ENCODE measurements at places on chromosomes 3 and 15.

DNA sequence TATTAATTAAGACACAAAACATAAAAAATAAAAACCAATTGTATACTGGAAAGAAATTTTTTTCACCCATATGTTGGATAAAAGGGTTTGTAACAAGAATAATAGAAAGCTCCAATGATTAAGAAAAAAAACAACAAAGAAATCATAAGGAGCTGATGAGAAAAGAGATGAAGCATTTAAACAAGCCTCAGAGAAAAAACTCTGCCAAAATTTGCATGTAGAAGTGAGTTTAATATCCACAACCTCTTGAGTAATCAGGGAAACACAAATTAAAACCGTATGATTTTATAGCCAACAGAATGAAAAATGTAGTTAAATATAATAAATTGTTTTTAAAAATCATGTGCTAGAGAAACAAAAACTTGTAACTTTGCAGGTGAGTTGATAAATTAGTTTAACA, 192.9 kb downstream of the BCHE start:
- DNase-seq = no peak

DNA sequence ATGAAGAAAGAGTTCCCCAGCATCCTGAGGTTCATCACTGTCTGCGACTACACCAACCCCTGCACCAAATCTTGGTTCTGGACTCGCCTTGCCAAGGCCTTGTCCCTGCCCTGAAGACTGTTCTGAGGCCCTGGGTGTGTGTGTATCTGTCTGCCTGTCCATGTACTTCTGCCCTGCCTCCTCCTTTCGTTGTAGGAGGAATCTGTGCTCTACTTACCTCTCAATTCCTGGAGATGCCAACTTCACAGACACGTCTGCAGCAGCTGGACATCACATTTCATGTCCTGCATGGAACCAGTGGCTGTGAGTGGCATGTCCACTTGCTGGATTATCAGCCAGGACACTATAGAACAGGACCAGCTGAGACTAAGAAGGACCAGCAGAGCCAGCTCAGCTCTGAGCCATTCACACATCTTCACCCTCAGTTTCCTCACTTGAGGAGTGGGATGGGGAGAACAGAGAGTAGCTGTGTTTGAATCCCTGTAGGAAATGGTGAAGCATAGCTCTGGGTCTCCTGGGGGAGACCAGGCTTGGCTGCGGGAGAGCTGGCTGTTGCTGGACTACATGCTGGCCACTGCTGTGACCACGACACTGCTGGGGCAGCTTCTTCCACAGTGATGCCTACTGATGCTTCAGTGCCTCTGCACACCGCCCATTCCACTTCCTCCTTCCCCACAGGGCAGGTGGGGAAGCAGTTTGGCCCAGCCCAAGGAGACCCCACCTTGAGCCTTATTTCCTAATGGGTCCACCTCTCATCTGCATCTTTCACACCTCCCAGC, 2.9 kb downstream of the MYD88 start:
- no peak for DNase-seq

DNA sequence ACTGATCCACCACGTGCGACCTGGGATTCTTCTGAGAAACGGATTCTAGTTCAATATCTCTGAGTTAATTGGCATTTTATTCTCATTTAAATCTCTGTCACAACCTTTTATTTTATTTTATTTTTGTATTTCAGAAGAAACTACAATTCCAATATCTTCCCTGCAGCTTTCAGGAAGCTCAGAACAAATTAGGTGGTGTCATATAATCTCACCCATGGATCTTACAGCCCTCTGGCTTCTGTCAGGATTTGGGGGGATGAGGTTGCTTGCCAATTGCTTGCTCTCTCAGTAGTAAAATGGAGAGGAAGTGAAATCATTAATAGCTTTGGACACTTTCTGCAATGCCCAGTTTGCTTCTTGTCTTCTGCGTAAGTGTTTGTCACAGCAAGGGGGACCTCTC, 205.4 kb downstream of the TLE3 start:
- DNase-seq = no peak

DNA sequence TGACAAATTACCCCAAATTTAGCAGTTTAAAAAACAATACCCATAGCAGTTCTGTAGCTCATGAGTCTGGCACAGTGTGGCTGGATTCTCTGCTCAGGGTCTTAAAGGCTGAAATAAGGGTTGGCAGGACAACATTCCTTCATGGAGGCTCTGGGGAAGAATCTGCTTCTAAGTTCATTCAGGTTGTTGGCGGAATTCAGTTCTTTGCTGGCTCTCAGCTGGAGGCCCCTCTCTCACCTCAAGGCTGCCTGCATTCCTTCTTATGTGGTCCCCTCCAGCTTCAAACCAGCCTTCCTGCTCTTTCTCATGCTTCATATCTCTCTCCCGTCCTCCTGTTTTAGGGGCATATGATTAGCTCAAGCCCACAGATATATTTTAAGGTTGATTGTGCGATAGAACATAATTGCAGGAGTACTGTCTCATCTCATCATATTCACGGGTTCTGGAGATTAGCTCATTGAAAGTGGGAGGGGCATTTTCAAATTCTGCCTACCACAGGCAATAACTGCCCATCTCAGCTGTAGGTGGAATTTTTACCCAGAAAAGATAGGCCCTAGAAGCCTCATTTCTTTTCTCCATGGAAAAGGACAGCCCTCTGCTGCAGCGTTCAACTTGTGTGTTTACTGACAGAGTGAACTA, 5.6 kb upstream of the ZBTB47 start:
- DNase-seq = no peak

DNA sequence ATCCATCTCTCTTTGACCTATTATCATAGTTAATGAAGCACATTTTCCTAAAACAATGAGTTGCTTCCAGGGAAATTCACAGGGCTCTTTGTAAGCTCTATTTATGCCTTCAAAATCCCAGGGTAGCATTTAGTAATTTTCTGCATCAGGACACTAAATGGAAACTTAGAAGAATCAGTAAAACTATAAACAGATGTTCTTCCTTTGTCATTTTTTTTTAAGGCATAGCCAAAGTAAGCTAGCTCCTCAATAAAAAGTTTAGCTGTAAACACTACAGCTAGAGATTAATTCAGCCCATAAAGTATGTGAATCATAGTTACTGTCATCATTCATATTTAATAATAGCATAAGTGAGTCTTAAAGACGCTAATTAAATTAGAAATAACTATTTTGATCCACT, 79.3 kb downstream of the RPL22L1 start:
- DNase-seq = no peak

- no peak for DNase-seq
Measured at GRCh38 chr3:119184796-119185570, 11.6 kb downstream of the UPK1B start.

DNA sequence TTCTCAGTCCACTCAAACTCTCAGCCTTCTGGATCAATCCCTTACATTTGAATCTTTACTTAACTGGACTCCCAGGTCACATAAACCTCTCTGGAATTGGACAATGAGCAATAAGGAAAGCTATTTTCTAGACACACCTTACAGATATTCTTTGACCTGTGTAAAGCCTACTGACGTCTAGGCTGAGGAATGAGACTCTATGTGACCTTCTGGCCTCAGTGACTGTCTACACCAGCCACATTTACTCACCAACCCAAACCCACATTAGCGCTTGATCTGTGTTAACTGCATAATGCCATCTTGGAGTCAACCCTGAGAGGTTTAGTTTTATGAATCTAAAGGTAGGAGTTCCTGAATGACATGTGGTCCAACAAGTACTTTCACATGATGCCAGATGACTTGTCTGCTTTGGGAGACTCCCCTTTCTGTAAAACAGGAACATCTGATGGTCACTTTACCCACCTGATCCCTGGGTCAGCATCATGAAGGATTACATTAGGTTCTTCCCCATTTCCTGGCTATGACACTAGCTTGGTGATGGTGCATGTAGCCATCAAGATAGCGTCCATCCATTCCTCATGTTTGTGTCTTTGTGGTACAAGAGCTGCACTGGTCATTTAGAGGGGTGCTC, 11.4 kb upstream of the COMMD2 start:
- DNase-seq = no peak

DNA sequence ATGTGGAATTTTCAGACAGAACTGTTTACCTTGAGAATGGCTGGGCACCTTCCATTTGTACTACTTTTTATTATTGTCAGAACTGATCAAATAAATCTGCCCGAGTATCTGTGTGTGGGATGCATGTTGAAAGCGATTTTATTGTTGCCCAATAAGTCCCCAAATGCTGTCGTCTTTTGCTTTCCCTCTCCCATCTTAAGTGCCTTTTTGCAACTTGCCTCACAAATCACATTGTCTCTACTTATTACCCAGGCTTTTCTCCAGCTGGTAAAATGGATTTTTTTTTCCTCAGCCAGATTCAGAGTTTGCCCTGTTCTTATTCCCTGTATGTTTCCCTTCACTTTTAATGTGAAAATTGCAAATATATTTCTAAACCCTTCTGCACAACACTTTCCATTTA, 163.1 kb downstream of the CNTN4 start:
- no peak for DNase-seq

All from D341Med (cell line).